ENCODE measurements at places on chromosomes 7 and 10.

DNA sequence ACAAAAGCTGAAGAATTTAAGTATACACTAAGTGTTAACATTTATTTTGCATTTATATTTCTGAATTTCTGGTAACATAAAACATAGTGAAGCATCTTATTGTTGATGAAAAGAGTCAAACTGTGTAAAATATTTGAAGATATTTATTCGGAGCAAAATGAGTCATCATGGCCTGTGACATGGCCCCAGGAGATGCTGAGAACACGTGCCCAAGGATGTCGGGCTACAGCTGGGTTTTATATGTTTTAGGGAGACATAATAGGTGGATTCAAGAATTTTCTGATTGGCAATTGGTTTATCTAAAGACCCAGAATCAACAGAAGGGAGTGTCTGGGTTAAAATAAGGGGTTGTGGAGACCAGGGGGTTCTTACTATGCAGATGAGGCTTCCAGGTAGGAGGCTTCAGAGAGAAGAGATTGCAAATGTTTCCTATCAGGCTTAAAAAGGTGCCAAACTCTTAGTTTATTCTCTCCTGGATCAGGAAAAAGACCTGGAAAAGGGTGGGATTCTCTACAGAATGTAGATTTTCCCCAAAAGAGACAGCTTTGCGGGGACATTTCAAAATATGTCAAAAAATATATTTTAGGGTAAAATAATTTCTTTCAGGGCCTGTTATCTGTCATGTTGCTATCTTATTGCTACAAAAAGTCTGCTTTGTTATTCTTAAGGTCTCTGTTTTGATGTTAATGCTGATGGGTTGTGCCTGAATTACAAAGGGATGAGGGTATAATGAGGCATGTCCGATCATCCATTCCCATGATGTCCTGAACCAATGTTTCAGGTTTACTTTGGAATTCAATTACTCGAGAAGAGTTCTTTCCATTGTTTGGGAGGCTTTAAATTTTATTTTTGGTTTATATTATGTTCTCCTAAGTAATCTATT lies 74.5 kb downstream of the VWDE start:
- no peak for DNase-seq

GRCh38 chr10:25308278-25308677 lies 133.5 kb downstream of the GPR158 start:
- no peak for DNase-seq

DNA sequence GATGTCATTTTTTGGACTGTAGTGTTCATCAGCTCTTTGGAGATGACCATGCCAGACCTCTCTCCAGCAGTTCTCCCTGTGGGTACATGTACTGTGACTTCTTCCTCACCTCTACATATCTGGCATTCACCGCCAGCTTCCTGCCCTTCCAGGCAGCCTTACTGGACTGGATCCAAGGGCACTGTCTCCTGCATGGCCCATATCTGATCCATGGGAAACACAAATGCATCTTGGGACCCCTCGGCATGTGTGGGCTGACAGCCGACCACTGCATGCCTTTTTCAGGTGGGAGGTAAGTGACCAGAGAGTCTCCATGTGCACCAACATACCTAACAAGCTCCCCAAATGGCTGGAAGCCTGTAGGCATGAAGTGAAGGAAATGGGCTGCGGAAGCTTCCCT lies 3.9 kb upstream of the BLVRA start:
- DNase-seq, result no peak

- no peak for DNase-seq
Observed at GRCh38 chr10:121169406-121169805, 318.2 kb downstream of the WDR11 start.

- no peak for DNase-seq
Observed at GRCh38 chr10:99297033-99297432, 32.1 kb upstream of the CNNM1 start.

DNA sequence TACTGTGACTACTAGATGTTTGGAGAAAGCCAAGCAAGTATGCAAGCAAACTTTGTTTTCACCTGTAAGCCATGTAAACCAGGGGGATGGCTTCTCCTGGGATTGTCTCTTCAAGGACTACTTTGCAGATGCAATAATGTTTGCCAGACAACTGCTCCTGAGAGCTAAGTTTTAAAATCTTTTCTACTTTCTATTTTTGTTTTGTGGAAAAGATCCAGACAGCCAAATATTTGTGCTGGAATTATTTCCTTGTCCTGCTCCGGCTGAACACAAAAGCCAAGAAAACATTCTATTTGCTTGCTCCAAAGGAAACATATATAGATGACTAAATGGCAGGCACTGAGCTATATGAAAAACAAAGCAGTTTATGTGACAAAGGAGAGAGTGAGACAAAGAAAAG lies 51.6 kb downstream of the TFPI2 start:
- DNase-seq, result no peak

DNA sequence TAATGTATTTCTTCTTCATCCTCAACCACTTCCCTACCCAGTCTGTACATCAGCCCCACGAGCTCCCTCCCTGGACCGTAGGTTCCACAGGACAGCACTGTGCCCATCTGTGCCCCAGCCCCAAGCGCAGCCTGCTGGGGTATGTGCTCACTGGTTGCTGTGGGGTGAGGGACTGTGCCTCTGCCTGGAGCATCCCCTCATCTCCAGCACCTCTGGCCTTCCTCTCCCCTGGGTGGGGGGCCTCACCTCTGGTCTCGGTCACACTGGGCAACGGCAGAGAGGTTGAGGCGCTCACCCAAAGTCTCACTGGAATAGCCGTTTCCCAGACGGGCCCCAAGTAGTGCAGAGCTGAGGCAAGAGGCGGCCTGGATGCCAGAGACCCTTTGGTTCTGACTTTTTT lies 1.5 kb upstream of the PRKAR1B start:
- no peak for DNase-seq

GRCh38 chr10:119931871-119932270 lies 39.3 kb downstream of the SEC23IP start:
- DNase-seq, result no peak

DNA sequence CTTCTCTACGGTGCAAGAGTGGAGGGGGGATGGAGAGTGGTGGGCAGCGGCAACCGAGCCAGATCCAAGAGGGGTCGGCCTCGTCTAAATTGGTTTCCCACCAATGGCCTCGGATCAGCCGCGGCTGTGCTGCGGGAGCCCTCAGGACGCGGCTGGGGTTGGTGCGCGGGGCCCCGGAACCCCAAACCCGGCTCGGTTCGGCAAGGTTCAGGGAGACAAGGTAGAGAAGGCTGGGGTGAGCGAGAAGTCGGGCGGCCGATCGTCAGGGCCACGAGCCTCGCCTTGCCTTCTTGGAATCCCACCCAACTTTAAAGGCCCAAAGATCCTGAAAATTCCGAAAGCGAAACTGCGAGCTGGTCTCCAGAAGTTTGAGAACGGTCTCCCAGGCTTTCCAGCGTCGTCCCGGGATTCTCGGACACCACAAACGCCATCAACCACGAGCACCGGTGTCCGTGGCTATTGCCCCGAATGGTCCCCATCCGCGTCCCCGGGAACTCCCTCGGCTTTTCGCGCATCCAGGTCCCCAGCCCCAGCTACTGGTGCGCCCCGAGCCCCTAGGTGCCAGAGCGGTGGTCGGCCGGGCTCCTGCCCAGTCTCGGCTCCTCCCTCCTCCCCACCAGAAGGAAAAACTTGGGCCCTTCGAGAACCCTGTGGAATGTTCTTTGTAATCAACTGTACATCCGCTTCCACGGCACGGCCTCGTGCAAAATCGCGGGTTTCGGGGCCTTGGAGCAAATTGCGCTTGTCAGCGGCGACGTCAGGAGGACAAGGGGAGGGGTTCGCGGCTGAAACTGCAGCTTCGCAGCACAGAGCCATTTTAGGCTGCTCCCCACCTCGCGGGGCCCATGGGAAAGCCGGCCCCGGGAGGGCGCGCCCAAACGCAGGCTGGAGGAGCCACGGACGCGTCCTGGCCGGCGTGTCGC lies 3.2 kb downstream of the SFMBT2 start:
- DNase-seq, result peak; percentile 24

DNA sequence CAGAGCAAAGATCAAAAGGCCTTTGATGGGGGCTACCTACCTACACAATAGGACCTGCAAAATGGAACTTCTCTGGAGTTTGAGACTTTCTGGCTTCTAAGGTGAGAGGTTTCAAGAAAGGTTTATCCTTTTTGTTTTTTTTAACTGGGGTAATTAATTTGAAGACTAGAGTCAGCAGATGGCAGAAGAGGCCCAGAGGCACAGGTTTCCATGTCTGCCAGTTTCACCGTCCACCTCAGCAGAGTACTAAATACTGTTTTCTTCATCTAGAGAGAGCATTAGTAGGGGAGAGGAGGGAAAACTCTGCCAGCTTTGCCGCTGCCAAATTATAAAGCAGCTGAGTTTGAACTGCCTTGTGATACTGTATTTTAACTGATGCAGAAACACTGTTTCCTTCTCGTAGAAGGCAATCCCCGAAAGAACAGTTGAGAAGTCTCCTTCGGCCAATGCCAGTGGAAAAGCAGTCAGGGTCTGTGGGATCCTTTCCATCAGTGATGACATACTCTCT lies 138.7 kb downstream of the SLC25A13 start:
- DNase-seq, result no peak

DNA sequence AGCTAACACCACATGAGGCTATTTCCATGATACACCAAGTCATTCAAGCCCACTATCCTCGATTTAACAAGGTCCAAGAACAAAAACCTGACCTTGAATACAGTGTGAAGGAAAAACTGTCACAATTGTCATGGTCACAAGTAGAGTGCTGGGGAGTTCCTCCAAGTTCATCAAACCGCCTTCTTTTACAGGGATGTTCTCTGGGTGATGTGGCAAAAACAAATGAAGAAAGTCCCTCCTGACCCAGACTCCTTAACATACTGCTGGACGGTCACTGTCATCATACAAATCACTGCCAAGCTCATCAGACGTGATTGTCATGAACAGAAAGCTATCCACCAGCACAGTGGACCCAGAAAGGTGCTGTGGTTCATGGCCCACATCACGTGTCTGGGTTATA lies 28.9 kb downstream of the HIPK2 start:
- DNase-seq, result no peak

DNA sequence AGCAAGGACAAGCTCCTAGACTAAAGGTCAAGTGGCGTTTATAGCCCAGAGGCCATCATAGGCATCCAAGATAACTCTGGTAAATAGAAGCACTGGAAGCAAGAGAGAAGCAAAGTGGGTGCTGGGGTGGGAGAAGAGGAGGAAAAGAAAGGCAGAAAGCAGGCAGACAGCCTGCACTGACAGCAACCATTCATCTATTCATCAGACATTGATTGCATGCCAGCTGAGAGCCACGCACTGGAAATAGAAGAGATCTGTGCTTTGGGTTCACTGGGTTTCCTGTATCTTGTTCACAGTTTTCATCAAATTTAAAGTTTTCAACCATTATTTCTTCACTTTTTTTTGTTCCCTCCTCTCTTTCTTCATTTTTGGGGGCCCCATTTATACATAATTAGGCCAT lies 4.7 kb upstream of the SLIT1 start:
- no peak for DNase-seq

DNA sequence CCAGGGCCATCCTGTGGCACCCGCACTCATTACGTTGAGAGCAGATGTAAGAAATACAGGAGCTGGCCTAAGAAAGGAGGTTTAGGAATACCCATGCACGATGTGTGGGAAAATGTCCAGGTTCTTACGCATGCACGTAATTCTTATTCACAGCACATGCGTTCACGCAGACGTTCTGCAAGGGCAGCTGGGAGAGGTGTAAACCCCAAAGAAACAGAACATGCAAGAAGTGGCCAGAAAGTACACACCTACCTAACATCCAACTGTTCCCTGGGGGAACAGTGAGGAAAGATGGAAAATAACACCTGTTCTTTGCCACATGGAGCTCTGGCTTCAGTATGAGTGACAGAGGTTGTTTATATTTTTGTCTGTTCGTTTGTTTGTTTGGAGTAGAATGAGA lies 285.6 kb downstream of the PRPF18 start:
- DNase-seq, result no peak

GRCh38 chr10:113127261-113127900 lies 177.3 kb downstream of the TCF7L2 start:
- DNase-seq, result no peak

DNA sequence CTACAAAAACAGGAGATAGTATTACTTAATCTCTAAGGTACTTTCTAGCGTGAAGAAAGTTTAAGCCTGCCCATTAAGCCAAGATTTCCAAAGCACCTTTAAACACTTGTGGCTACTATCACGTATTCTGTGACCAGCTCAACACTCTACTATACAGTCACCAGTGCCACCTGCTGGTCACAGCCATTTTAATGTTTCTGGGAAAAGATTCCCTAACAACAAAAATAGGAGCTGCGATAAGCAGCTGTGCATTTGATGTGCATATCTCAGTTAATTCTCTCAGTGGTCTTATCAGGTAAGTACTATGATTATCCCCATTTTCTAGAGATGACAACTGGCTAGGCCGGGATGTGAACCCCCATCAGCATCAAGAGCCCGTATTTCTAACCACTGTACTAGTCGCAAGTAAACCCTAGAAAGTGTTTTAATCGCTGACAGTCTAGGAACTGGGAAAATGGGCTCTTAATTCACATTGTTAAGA lies 860 bp downstream of the SEC31B start:
- DNase-seq, result peak; percentile 68

- DNase-seq, result no peak
Observed at GRCh38 chr7:79820387-79820786, 314.2 kb upstream of the GNAI1 start.

- DNase-seq, result no peak
Observed at GRCh38 chr7:120992965-120993494, 4.5 kb downstream of the CPED1 start.

DNA sequence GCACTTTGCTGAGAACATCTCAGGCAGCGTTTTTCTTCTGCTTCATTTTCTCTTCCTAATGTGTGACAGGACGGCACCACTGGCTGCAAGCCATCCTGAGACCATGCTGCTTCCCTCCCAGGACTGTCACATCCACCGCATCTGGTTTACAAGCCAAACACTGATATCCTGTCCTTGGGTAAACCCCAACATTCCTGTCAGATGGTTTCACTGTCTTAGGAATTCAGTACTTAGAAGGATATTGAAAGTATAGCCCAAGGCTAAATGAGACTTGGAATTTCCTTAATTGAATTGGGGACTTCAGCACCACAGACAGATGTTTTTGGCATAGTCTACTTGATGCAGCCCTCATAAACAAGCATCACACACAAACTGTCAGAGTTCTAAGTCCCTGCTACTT lies 74.2 kb upstream of the PLXNA4 start:
- no peak for DNase-seq

DNA sequence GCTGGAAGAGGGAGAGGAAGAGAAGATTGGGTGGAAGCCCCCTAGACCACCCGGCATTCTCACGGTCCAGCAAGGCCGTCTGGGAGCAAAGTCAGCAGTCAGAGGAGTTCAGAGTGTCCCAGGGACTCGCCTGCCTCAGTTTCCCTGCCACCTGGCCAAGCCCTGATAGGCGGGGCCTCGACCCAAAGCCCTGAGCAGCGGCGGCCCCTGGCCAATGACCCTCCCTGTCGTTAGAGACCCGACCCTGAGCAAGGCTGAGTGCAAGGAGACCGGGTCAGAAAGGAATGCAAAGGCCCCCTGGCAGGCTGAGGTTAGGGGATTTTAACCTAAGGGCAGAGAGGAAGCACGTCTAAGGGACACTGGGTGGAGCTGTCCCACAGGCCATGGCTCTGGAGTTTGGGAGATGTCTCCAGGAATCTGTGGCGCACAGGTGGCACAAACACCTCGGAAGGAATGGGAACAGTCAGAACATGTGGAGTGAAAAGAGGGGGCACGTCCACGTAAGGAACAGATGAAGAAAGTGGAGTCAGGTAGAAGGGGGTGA lies 196.8 kb upstream of the PDE1C start:
- no peak for DNase-seq

Data from CD4-positive, alpha-beta T cell treated with Interleukin-2 at 100 ng/mL for 4 hours (primary cell).